ENCODE measurements at places on chromosomes 3 and 15.
A peak's percentile ranks its signal among the peaks of the same experiment; 100 is the strongest.

GRCh38 chr3:120908795-120909601, 993 bp downstream of the STXBP5L start:
- H3K36me3 ChIP-seq = no peaks in the 10 kb centered on the region
- H3K4me1 ChIP-seq = no peaks in the 10 kb centered on the region
- H3K4me3 ChIP-seq = no peak overlapping the region
- no peak overlapping the region for H3K27ac ChIP-seq

DNA sequence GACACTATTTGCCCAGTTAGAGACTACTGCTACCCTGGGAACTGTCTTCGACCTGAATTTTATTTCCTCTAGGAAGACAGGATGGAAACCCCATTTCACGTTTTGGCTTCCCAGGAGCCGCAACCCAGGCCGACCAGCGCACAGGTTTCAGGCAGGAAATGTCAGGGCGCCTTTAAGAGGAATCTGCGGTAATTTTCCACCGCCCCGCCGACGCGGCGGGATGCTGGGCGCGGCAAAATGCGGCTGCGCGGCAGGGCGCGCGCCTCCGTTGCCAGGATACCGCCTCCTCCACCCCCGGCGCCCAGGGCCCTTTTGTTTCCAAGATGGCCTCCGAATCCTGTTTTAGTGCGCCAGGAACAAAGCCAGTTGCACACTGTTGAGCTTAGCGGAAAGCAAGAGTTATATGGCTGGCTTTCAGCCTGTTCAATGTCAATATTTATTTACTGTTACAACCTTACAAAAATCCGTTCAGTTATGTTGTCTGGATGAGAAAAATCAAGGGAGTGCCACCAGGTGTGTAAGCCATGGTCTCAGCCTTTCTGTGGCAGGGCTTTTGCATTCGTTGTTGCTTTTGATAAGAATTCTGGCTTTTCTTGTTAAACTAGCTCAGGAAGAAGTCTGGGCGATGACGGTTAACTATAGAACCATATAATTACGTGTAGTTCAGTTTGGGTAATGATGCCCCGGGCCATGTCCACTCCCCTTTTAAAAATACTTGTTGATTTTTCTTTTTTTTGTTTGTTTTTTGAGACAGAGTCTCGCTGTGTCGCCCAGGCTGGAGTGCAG, 79.7 kb upstream of the CHD2 start:
- peak overlapping the region; percentile 83 for H3K27ac ChIP-seq
- peaks cover 66% of the 10 kb centered on the region for H3K4me1 ChIP-seq
- peak overlapping the region; percentile 57 for H3K4me3 ChIP-seq
- H3K27me3 ChIP-seq = no peaks in the 10 kb centered on the region
- peak; percentile 83 for DNase-seq

- peaks cover 44% of the 10 kb centered on the region for H3K27me3 ChIP-seq
- peaks cover 3% of the 10 kb centered on the region for H3K4me1 ChIP-seq
- H3K36me3 ChIP-seq = no peaks in the 10 kb centered on the region
- peak overlapping the region; percentile 46 for H3K4me3 ChIP-seq
- no peak for DNase-seq
Measured at GRCh38 chr15:98649472-98650416, 1.4 kb downstream of the IGF1R start.

GRCh38 chr15:68576235-68576892, 2.4 kb upstream of the CORO2B start:
- no peak overlapping the region for H3K27ac ChIP-seq
- H3K27me3 ChIP-seq = no peaks in the 10 kb centered on the region
- no peak for DNase-seq
- H3K4me1 ChIP-seq = peaks cover 34% of the 10 kb centered on the region
- H3K36me3 ChIP-seq = no peaks in the 10 kb centered on the region

- H3K36me3 ChIP-seq = no peaks in the 10 kb centered on the region
- H3K4me1 ChIP-seq = peaks cover 62% of the 10 kb centered on the region
- peak within 1 kb of the TSS; percentile 68 for H3K4me3 ChIP-seq
- DNase-seq = no peak
Measured at GRCh38 chr15:68578980-68579935, at the start of gene CORO2B. Gene CORO2B (plus strand): TSS chr15:68578993. CDS start chr15:68579263, 270 bp downstream.

DNA sequence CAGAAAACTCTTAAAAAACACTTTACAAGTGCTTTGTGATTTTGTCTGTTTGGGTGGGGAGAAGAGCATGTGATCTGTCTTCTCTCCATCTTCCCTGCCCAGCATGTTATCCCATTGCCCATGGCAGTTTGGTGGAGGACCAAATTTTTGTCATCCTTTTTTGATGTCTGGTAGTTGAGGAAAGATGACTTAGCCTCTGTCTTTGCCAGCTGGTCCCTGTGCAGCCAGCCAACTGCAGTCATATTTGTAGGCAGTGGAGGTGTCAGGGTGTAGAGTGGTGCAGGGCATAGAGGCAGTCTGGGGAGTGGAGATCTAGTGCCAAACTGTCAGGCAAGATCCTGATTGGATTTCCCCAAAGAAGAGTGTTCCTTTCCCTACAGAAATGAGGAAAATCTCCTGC, 40.7 kb downstream of the GASK1A start:
- H3K4me3 ChIP-seq = no peak overlapping the region
- H3K27me3 ChIP-seq = no peaks in the 10 kb centered on the region
- H3K4me1 ChIP-seq = peaks cover 13% of the 10 kb centered on the region
- H3K36me3 ChIP-seq = no peaks in the 10 kb centered on the region

DNA sequence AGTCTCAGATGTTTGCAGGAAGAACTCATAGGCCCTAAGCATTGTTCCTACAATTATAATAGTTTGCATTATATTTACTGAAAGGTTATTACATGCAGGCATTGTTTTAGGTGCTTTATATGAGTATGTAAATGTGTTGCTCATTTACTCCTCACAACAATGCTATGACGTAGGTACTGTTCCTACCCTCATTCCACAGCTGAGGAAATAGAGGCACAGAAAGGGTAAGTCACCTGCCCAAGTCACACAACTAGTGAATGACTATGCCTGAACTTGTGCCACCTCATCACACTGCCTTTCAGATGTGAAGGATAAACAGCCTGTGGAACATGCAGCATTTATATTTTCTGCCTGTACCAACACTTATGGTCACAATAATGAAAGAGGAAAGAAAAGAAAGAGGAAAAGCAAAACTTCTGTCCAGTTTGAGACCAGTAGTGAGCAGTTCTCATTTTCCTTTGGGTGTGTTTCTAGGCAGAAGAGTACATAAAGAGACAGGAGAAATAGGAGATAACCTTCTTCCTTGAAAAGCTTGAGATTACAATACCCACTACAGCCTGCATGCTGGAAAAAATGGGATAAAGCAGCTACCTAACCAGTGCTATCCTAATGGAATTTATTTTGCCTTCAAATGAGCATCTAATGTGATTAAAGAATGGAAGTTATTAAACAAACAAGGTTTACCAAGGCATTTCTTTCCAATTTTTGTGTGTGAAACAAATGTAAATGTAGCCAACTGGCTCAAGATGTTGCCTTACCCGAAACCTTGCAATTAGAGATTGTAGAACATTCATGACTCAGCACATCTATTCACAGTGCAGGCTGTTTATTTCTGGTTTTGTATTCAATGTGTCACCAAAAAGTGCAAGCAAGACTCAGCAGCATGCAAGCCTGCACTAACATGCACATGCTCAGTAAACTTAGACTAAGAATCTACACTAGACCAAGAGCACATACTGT, 20.5 kb upstream of the ENTPD3 start:
- DNase-seq = no peak
- H3K27me3 ChIP-seq = no peaks in the 10 kb centered on the region
- no peak overlapping the region for H3K4me3 ChIP-seq

DNA sequence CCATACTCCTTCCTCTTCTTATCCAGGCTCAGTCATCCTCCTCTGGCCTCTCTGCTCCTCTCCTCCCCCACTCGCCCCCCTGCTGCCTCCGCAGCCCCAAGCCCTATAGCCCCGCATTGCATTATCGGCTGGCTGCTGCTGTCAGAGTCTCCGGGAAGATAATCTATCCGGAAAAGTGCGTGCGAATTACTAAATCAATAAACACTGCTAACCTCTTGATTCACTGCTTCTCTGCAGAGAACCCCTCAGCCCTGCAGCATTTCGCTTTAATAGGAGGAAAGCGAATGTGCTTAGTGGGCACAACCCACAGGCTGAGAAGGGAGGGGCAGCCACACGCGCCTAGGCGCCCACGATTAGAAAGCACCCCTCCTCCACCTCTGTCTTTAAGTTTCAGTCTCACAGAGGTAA, 167.6 kb downstream of the ABHD5 start:
- H3K27ac ChIP-seq = no peak overlapping the region
- H3K4me1 ChIP-seq = 0 out of 2 replicates have a peak, but pooled peaks cover 2% of the 10 kb centered on the region
- peaks cover 31% of the 10 kb centered on the region for H3K27me3 ChIP-seq

DNA sequence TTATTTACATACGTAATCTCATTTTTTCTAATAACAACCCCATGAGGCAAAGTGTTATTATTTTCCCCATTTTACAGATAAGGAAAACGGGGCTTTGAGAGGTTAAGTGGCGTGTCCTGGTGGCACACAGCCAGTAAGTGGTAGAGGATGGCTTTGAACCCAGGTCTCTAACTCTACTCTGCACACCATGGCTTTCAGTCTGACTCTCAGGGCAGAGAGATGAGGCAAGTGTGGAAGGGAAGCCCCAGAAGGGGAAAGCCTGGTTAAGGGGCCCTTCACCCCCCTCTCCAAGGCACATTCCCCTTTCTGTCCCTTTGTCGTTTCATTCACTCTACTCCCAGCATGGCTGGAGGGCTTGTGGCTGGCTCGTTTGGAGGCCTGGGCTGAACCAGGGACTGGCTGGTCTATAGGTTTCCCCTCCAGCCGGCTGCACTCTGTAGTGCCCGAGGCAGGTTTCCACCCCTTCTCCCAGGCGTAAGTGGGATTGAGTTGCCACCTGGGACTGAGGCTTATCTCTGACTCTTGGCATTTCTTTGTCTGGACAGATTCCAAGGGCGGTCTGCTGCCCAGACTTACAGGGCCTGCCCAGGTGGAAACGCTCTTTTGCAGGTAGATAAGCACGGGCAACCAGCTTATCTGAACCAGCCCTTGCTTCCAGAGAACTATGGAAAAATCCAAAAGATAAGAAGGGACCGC, 12.1 kb downstream of the SEMA4B start:
- peaks cover 70% of the 10 kb centered on the region for H3K4me1 ChIP-seq
- DNase-seq = no peak
- peaks cover 11% of the 10 kb centered on the region for H3K36me3 ChIP-seq
- H3K27me3 ChIP-seq = no peaks in the 10 kb centered on the region
- H3K4me3 ChIP-seq = peak overlapping the region; percentile 52

- no peak overlapping the region for H3K27ac ChIP-seq
- no peak for DNase-seq
- no peak overlapping the region for H3K4me3 ChIP-seq
Measured at GRCh38 chr3:38264353-38264771, 1.2 kb upstream of the SLC22A13 start.

- no peaks in the 10 kb centered on the region for H3K27me3 ChIP-seq
- DNase-seq = peak; percentile 6
- H3K4me3 ChIP-seq = no peak overlapping the region
- H3K27ac ChIP-seq = no peak overlapping the region
- peaks cover 8% of the 10 kb centered on the region for H3K4me1 ChIP-seq
Measured at GRCh38 chr3:66378256-66378655, 122.6 kb downstream of the LRIG1 start.

DNA sequence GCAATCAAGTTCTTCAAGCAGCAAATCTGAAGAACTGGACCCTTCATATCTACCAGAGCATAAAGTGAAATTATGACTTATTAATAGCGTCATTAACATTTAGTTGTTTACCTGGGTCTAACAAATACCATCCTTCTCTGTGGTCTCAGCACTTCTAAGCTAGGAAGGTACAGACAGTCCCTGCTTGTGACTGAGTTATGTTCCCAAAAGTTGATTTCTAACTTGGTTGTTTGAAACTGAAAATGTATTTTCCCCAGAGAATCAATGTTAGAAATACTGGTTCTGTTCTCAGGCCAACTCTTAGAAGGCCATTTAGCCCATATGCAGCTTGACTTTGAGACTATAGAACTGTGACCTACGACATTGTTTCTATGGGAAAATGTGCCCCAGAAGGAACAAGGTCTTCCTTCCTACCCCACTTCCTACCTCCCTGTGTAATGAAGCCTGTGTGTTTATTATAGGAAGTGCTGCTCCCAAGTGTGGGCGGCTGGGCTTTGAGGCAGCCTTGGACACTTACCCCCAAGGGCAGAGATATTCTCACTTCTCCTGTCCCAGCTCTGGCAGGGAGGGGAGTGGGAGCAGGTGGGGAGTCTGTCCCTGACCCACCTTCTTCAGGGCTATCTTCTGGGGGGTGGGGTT, 12.2 kb upstream of the MAPK6 start:
- no peak for DNase-seq
- H3K36me3 ChIP-seq = no peaks in the 10 kb centered on the region
- peaks cover 17% of the 10 kb centered on the region for H3K4me1 ChIP-seq
- H3K27me3 ChIP-seq = no peaks in the 10 kb centered on the region
- no peak overlapping the region for H3K4me3 ChIP-seq

DNA sequence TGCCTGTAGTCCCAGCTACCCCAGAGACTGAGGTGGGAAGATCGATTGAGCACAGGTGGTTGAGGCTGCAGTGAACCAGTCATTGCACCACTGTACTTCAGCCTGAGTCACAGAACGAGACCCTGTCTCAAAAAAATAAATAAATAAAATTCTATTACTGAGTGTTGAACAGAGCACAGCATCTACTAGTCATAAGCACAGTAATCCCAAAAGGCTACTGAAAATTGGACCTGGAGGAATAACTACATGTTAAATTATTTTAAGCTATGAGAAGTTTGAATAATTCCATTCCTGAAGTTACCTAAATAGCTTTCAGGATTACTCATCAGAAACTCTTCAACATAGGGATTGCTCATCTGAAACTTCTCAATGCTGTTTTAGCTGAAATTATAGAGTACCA, 43.4 kb downstream of the ARMC8 start:
- no peak overlapping the region for H3K4me3 ChIP-seq
- no peaks in the 10 kb centered on the region for H3K4me1 ChIP-seq
- H3K36me3 ChIP-seq = peaks cover 11% of the 10 kb centered on the region
- H3K27ac ChIP-seq = no peak overlapping the region
- no peaks in the 10 kb centered on the region for H3K27me3 ChIP-seq

DNA sequence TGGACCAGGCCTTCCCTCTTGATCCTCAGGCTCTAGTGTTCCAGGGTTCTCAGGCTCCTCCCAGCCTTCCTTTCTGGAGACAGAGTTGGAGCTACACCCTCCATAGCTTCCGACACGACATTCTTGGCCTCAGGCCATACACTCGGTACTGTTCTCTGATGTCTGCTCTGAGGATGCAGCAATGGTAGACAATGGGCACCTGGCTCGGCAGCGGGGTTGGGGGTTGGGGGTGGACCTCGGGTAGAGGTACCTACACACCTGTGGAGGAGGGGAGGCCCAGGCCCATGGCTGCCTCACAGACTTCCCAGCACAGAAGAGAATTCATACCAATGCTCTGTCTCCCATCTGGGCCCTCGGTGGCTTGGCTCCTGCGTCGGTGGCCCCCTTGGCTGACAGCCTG, 21.4 kb downstream of the CCDC13 start:
- no peak overlapping the region for H3K27ac ChIP-seq
- no peaks in the 10 kb centered on the region for H3K36me3 ChIP-seq
- no peak for DNase-seq
- H3K4me3 ChIP-seq = no peak overlapping the region
- no peaks in the 10 kb centered on the region for H3K27me3 ChIP-seq
